Activated CD8-positive, alpha-beta memory T cell treated with anti-CD3 and anti-CD28 coated beads for 24 hours (primary cell): ENCODE measurements at places on chromosomes 4 and X.

DNA sequence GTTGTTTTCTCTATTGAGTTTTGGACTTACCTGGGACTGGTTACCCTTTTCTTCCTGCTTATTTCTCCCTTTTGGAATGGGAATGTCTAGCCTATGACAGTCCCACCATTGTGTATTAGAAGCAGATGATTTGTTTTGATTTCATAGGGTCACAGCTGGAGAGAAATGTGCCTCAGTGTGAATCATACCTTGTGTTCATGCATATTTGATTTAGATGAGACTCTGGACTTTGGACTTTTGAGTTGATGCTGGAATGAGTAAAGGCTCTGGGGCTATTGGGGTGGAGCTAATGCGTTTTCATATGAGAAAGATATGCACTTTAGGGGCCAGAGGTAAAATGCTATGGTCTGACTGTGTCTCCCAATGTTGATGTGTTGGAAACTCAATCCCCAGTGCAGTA is 30.5 kb upstream of the TEX13C start:
- DNase-seq, result no peak

- no peak for DNase-seq
Observed at GRCh38 chr4:78767350-78767749, 8.8 kb upstream of the BMP2K start.

DNA sequence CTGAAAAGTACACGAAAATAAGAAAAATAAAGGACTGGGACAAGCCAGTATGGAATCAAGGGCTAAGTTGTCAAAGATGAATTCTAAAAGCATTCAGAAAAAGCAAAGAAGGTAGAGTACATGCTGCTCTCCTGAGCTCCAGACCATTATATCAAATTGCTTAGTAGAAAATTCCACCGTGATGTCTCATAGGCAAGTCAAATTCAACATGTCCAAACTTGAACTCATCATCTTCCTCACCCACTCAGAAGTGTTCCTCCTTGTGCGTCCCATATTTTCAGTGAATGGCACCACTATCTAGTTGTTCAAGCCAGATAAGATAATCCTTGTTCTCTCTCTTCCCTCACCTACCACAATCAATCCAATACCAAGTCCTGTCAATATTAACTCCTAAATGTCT is 37.5 kb upstream of the IL13RA2 start:
- DNase-seq, result no peak

DNA sequence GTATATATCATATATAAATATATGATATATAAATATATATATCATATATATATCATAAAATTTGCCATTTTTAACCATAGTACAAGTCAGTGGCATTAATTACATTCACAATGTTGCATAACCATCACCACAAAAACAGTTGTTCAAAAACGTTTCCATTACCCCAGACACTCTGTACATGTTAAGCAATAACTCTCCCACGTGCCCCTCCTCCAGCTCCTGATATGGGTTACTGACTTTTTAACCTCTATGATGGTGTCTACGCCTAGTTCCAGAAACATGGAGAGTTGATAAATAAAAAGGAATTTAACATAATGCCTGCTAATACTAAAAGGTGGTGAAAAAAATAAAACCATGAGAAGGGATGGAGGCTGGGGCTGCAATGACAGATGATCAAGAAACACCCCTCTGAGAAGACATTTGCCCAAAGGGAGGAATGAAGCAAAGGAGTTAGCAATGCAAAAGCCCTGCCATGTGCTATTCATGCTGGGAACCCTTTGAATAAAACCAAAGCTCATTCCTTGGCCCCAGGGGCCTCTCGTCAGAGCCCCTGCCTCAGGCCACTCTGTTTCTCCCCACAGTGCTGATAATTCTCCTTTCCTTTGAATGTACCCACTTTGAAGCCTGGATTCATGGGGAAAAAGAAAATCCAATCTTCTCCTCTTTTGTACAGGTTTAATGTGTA is 144.3 kb downstream of the NWD2 start:
- no peak for DNase-seq

- no peak for DNase-seq
Observed at GRCh38 chr4:147054228-147054872, 108.7 kb upstream of the TTC29 start.
